ENCODE measurements at places on chromosomes 12 and 14. TPM values are rescaled to one million over a fixed set of nuclear protein-coding genes. Genes with fewer than 3 reads are reported as not detected.

DNA sequence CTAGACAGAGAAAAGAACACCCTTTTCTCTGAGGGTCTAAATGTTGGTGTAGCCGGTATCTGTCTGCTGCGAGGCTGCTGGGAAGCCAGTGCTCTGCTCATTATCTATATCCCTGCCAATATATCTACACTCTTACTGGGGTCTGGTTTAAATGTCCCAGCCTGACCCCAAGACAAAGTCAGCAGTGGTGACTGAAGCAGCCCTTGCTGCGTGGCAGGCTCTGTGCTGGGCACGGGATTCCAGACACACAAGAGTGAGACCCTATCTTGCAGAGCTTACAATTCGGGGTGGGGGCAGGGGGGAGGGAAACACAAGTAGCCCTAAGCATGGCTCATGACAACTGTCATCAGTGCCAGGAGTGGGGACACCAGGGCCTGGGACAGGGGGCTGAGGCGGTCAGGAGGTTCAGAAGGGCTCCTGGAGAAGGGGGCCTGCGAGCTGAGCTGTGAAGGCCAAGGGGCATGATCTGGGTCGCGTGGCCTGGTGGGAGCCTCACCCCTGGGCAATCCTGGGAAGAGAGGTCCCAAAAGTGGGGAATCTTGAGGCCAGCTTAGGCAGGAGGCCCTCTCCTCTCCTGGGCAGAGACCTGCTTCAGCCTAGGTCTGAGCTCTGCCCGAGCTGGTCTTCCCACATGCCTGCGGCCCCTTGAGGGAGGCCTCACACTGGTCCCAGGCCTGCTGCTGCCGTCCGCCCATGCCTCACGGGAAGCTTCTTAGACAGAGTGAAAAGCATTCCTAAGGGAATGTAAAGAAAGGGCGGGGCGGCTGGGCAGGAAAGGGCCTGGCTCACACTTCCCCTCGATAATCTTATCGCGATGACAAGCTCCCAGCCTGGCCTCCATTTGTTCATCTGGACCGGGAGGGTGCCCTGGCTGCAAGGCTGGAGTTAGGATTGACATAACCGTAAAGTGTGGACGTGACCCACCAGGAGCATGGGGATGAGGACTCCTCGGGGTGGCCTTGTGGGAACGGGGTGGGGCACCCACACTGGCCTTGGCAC lies 7.3 kb upstream of the RCOR1 start:
- H3K4me1 ChIP-seq, result peaks cover 24% of the 10 kb centered on the region
- H3K4me3 ChIP-seq, result no peak overlapping the region
- no peaks in the 10 kb centered on the region for H3K36me3 ChIP-seq
- DNase-seq, result peak; percentile 85
- H3K27me3 ChIP-seq, result no peaks in the 10 kb centered on the region

DNA sequence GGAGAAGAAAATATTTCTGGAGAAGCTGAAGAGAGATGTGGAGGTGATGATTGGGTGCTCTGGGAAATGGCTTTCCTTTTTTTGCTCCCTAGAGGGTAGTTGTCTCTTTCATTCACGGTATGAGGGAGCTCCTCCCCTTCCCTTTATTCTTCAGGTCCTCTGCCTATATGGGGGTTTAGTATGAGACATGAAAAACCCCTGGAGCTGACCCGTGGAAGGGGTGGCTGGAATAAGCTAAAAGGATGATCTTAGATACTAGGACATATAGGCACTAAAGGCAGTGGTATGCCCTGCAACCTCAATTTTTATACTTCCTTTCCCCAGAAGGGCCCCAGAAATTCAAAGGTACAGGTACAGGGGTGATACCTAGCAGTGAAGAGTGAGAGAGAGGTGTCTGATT lies 4.2 kb upstream of the DTX3 start:
- H3K4me3 ChIP-seq, result no peak overlapping the region
- no peak overlapping the region for H3K27ac ChIP-seq
- DNase-seq, result no peak
- no peaks in the 10 kb centered on the region for H3K27me3 ChIP-seq

DNA sequence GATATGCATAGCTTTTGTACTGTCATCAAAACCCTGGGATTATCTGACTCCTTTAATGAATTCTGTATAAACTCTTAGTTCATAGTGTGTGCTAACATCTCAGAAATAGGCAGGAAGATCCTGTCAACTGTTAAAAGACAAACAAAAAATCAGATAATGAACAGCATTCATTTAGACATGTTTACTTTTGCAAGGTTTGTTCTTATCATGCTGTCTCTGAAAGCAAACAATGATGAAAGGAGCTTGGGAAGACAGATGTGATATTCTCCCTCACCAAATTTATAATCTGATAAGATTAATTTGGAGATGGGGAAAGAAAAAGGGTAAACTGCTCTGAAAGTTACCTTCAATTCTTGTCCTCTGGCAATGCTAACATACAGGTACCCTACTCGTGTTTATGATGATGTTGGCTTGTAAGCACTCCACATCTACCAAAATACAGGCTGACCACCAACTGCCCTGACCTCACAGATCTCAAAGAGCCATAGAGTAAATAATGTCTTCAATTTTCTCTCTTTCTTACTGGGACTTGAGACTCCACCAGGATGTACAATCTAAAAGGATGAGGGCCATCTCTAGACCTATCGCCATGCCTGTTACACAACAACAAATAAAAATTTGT lies 233.8 kb downstream of the SSPN start:
- no peaks in the 10 kb centered on the region for H3K36me3 ChIP-seq
- no peaks in the 10 kb centered on the region for H3K4me1 ChIP-seq
- DNase-seq, result no peak
- no peak overlapping the region for H3K4me3 ChIP-seq
- H3K27me3 ChIP-seq, result no peaks in the 10 kb centered on the region

DNA sequence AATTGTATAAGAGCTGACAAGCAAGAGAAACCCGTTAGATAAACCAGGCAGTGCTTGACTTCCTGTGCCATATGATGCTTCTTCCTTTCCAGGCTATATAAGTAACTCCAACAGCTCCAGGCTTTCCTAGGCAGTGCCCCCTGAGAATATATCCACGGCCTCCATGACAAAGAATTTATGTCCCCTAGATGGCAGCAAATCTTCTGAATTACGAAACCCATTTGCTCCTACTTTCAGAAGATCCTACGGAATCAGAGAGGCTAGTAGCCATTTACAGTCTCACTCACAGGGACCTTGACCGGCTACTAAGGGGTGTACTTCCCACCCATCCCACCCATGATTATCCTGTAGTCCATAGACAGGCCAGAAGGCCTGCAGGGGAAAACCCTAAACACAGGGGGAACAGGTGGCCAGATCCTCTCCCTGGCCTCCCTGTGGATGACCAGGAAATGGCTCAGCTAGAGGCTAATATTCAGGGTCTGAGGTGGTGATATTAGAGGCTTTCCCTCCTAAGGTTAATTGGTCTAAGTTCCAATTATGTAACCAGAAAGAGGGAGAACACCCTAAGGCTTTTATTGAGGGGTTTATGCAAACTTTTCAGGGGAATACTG lies 77.2 kb upstream of the DCD start:
- H3K27ac ChIP-seq, result no peak overlapping the region
- H3K4me3 ChIP-seq, result no peak overlapping the region
- H3K27me3 ChIP-seq, result no peaks in the 10 kb centered on the region
- peak; percentile 53 for DNase-seq
- H3K4me1 ChIP-seq, result no peaks in the 10 kb centered on the region

GRCh38 chr12:120710031-120710804 lies at the start of gene UNC119B:
TSS of gene UNC119B (plus strand) at chr12:120710458. CDS start at chr12:120710475, 17 bp downstream.
- H3K36me3 ChIP-seq, result no peaks in the 10 kb centered on the region
- peak within 1 kb of the TSS; percentile 100 for H3K4me3 ChIP-seq
- H3K27me3 ChIP-seq, result no peaks in the 10 kb centered on the region
- peaks cover 27% of the 10 kb centered on the region for H3K4me1 ChIP-seq
- peak within 1 kb of the TSS; percentile 94 for H3K27ac ChIP-seq
- peak; percentile 86 for DNase-seq

DNA sequence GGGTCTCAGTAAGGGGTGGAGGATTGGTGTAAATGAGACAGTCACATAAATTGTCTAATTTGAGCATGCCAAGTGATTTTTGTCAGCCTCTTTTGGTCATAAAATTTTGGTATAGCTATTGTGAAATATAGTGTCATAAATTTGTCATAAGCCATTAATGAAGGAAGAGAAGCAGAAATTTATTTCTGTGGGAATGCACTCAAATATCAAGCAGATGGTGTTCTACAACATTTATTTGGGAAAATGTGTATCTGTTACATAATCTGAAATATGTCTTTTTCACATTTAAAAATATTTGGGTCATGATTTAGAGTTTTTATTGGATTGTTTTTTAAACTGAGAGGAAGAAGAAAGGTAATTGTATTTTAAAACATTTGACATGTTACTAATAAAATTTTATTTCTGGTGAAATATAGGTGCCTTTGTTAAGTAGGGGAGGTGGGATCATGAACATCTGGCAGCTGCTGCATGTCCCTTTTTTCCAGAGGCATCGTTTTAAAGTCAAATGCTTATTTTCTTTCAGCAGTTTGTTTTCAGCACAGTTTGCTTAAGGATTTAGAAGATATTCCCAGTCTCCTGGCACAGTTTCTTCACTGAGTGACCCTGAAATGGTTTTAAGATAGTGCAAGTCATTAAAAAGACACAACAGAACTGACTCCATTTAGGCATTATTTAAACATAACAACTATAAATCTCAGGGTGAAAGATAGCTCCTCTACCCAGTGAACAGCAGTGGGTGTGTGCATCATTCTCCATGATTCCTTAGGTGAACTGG lies 371.7 kb downstream of the SNAPC1 start:
- no peak overlapping the region for H3K4me3 ChIP-seq
- H3K4me1 ChIP-seq, result no peaks in the 10 kb centered on the region
- H3K36me3 ChIP-seq, result no peaks in the 10 kb centered on the region
- H3K27me3 ChIP-seq, result peaks cover 9% of the 10 kb centered on the region
- no peak for DNase-seq
- no peak overlapping the region for H3K27ac ChIP-seq

- H3K36me3 ChIP-seq, result no peaks in the 10 kb centered on the region
- no peak overlapping the region for H3K27ac ChIP-seq
- H3K4me1 ChIP-seq, result peaks cover 8% of the 10 kb centered on the region
- no peak overlapping the region for H3K4me3 ChIP-seq
- H3K27me3 ChIP-seq, result no peaks in the 10 kb centered on the region
These were observed 9.1 kb downstream of the NCOR2 start for GRCh38 chr12:124558313-124558712.

DNA sequence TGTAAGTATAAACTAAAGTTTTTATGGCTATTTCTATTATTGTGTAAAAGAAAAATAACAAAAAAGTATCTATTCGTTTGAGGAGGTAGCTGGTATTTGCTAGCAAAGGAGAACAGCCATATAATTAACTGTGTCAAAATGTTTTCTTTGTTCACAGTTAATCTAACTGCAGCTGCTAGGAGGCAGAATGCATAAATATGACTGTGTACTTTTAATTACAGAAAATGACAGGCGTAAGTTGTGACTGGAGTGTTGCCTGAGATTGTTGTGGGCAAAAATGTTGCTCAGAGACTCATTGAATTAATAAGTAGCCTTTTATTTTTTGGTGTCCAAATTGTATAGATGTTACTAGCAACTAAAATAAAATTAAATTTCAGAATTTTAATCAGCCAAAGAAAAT lies 33.5 kb downstream of the PTPRO start:
- no peaks in the 10 kb centered on the region for H3K4me1 ChIP-seq
- no peaks in the 10 kb centered on the region for H3K27me3 ChIP-seq
- H3K4me3 ChIP-seq, result no peak overlapping the region
- no peak for DNase-seq
- no peak overlapping the region for H3K27ac ChIP-seq

GRCh38 chr12:93174048-93174447 lies 203.7 kb upstream of the NUDT4 start:
- H3K4me3 ChIP-seq, result no peak overlapping the region
- no peak overlapping the region for H3K27ac ChIP-seq
- no peaks in the 10 kb centered on the region for H3K36me3 ChIP-seq

- no peaks in the 10 kb centered on the region for H3K27me3 ChIP-seq
- no peaks in the 10 kb centered on the region for H3K36me3 ChIP-seq
- no peak overlapping the region for H3K27ac ChIP-seq
These were observed 27.7 kb upstream of the MYL2 start for GRCh38 chr12:110948041-110948440.

The ERP27 gene
- 60.0 TPM for polyA plus RNA-seq

The DCD gene
- not detected for polyA plus RNA-seq

The KRT72 gene
- polyA plus RNA-seq, result not detected

The SRRM4 gene
- 0.05 TPM for polyA plus RNA-seq
